ENCODE measurements at places on chromosomes 11 and 22.

- DNase-seq, result no peak
Measured at GRCh38 chr11:84671325-84671999, 955.7 kb downstream of the DLG2 start.

DNA sequence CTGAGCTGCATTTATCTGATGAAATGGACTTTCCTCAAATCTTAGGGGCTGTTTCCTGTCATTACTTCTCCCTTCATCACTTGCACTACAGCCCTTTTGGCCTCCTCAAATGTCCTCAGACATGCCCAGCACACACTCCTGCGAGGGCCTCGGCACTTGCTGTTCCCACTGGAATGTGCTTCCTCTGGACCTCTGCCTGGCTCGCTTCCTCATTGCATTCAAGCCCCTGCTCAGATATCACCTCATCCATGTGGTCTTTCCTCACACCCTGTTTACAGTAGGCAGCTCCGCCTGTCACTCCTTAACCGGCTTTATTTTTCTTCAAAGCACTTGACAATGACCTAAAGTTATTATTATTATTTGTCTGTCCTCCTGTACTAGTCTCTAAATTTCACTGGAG is 9.0 kb downstream of the NAT10 start:
- DNase-seq, result no peak

- DNase-seq, result no peak
Measured at GRCh38 chr22:27312966-27313855, 488.3 kb downstream of the MN1 start.

- no peak for DNase-seq
Measured at GRCh38 chr11:134915212-134915611, 503.2 kb upstream of the B3GAT1 start.

DNA sequence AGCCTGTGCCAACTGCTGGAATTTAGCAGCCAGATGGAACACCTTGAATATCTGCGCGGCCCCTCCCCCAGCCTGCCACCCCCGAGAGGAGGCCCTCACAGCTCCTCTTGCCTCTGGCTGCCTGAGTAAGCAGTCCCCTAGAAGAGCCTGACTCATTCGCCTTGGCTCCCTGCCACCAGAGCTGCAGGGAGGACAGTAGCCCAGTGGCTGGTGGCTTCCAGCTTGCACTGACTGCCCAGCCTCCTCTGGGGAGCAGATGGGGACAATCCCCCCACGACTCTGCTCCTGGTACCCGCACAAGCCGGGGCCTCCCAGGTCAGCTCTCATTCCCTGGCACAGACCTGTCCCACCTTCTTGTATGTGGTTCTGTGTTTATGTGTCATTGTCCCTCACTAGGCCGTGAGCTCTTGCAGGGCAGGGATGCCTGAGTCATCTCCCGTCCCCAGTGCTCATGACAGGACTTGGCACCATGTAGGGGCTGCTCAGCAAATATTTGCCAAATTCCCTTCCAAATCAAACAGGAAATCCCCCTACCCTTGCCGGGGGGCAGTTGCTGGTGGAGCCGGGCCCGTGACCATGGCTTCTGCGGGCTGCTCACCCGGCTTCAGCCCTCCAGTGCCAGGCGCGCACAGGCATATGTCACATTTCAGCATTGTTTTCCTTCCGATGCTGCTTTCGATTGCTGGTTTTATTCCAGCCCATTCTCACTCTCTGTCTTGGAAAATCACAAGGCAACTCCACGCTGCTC is 43.6 kb downstream of the CACNG2 start:
- peak; percentile 71 for DNase-seq

Measured in nucleus accumbens (tissue), 56 donors.